Activated CD4-positive, alpha-beta T cell treated with anti-CD3 and anti-CD28 coated beads for 36 hours (primary cell): ENCODE measurements at places on chromosomes 7 and 10.

- DNase-seq = no peak
Observed at GRCh38 chr7:132817949-132818348, 241.7 kb upstream of the PLXNA4 start.

DNA sequence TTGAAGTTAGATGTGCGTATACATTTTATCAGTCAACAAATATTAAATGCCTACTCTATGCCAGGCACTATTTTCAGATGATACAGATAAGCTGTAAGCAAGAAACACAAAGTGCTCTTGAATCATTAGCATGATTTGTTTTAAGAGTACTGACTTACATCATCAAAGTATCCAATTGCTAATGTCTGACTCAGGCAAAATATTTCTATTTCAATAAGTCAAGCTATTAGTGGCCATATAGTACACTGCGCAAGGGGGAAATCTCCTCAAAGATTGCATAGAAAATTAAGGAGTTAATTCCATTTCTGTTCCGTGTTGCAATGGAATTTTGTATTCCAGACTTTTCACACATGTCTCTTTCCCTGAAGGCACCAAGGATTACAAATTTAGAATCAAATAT lies 46.1 kb upstream of the DNAJC1 start:
- no peak for DNase-seq

- no peak for DNase-seq
Observed at GRCh38 chr7:52540041-52540440, 495.4 kb upstream of the POM121L12 start.

GRCh38 chr7:101614939-101615302 lies 14.2 kb downstream of the MYL10 start:
- DNase-seq = no peak

- no peak for DNase-seq
Observed at GRCh38 chr10:50937230-50937907, 51.9 kb upstream of the A1CF start.

GRCh38 chr10:122513053-122513452 lies 47.5 kb upstream of the DMBT1 start:
- no peak for DNase-seq

GRCh38 chr7:104045183-104045582 lies 55.7 kb upstream of the RELN start:
- DNase-seq = no peak

DNA sequence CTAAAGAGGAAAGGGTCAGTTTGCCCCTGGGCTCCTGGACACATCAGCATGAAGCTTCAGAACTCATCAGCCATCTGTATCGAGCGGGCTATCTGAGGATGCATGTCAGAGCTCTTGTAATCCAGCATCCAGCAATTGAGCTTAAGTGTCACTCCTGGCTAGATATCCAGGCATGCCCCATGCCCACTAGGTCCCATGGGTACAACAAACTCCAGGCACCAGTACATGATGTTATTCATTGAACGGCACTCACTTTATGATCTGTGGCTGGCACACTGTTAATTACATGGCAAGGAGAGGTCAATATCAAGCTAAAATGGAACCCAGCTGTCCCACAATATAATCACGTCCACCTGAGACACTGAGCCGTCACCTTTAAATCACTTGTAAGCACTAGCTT lies 274.2 kb downstream of the ELMO1 start:
- no peak for DNase-seq

GRCh38 chr7:27661811-27662489 lies 733 bp downstream of the HIBADH start:
- peak; percentile 43 for DNase-seq

DNA sequence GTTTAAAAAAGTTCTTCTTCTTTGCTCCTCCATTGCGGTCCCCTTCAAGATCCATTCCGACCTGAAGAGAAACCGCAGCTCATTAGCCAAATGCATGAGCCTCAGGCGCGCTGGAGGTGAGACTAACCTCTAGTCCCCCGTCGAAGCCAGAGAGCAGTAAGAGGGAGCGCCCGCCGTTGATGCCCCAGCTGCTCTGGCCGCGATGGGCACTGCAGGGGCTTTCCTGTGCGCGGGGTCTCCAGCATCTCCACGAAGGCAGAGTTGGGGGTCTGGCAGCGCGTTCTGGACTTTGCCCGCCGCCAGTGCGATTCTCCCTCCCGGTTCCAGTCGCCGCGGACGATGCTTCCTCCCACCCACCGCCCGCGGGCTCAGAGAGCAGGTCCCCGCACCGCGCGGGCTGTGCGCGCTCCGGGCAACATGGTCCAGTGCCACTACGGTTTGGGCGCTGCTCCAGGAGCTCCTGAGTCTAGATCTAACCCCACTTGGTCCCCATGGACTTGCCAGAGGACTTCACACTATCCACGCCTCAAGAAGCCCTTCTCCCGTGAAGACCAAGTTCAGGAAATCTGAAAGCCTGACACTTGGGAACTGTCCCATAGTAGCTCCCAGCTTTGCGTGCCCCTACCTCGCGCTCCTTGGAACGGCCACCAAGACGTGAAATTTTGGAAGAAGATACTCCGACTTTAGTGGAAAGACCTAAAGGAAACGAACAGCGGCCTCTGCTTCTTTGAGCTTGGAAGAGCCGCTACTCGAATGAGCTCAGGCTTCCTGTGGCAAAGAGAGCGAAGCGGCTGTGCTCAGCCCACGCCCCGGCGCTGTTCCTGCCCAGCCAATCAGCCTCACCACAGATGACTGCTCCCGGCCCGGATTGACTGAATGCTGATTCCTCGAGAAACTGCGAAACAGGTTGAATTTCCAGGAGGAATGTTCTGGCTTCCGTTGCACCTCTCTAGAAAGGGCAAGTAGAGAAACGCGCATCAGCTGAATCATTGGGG lies at the start of gene ABCB1:
Gene ABCB1 (minus strand): TSS at position 755 of the 995 bp plus-strand sequence. CDS start 700 bp downstream, at position 55.
- peak; percentile 75 for DNase-seq

GRCh38 chr10:133229265-133230043 lies 563 bp upstream of the UTF1 start:
- DNase-seq = no peak

DNA sequence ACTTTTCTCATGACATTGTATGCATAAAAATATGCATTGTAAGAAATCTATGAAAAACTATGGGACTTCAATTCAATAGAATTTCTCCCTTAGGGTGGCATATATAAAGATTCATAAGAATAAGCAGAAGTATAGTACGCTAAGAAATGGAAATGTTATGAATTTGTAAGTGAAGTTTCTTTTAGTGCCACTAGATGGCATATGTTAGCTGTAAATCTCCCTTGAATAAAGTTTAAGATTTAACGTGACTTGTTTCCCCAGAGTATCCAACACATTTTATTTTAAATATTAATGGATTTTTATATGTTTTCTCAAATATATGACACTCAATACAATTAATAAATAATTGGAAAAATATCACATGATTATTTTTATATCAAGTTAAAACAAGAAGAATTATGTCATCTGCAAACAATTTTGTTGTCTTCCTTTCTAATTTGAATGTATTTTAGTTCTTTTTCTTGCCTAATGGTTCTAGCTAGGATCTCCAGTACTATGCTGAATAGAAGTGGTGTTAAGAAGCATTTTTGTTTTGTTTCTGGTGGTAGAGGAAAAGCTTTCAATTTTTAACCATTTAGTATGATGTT lies 287.2 kb downstream of the HGF start:
- DNase-seq = no peak

DNA sequence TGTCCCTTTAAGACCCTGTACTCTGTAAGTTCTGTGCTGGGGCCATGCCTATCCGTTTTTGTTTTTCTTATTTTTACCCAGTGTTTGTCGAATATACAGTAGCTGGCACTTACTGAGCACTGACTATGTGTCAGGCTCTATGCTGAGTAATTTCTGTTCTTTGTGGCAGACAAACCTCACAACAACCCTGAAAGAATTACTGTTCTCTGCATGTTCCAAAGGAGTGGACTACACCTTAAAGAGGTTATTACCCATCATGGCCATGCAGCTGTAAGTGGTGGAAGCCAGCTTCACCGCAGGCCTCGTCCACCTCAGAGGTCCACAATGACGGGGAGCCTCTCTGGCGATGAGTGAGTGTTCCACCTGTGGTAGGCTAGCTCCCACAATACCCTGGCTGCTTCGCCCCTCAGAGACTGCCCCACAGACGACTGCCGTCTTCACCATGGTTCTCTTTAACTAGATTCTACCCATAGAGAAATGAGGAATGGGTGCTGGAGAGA lies 30.1 kb upstream of the RBM20 start:
- peak; percentile 38 for DNase-seq

- peak; percentile 3 for DNase-seq
Observed at GRCh38 chr7:45176886-45177731, 19.5 kb downstream of the RAMP3 start.

DNA sequence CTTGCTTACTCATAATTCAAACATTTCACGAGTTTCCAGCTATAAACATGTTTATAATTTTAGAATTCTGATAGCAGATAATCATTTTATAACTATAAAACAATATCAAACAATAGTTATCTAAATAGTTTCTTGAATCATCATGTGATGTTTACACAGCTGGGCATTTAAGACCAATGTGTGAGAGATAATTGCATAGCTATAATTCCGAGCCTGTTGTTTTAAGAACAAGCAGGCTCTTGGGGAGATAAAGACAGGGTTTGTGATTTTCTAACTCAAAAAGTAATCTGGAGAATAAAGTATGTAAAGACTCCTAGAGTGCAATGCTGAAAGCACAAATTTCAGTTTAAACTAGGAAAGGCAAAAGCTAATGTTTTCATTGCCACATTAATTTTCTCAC lies 331.2 kb downstream of the LRRTM3 start:
- DNase-seq = no peak

GRCh38 chr7:134469622-134470021 lies 10.7 kb upstream of the AKR1B1 start:
- DNase-seq = no peak

- peak; percentile 30 for DNase-seq
Observed at GRCh38 chr10:71864911-71865361, 13.9 kb upstream of the PSAP start.
